Stimulated activated CD4-positive, alpha-beta T cell treated with anti-CD3 and anti-CD28 coated beads, Interleukin-4, amount 100 ng/mL, for 48 hours (primary cell): ENCODE measurements at places on chromosomes 5 and 9.

GRCh38 chr9:88814577-88814976 lies 176.7 kb upstream of the S1PR3 start:
- no peak for DNase-seq

- no peak for DNase-seq
Measured at GRCh38 chr5:140399979-140400729, 1.5 kb upstream of the ANKHD1 start.

DNA sequence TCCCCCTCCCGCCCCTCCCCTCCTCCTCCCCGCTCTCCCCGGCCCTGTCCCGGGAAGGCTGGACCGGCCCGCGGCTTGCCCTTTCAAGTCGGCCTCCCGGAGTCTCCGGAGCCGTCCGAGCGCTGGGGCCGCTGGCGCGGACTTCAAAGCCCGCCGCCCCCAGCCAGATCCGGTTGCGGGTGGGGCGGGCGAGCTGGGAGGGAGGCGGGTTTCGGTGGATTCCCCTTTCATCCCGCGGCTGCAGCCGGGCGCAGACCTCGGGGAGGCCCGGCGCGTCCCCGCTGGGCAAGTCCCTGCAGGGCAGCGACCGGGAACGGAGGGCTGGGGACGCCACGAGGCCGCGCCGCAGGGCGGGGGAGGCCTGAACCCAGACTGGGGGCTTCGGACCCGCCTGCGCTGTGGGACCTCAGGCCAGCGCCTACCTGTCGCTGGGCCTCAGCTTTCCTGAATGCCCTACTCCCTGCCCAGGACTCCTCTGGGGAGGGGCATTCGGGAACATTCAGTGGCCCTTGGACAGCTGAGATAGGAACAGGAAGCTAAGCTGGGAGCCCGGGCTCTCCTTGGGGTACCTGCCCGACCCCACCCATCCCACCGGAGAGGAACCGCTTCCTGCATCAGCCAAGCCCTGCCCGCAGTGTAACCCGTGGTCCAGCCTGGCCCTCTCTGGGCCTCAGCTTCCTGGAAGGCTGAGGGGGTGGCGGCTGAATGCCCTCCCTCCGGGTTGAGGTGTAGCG lies 23.4 kb downstream of the C9orf50 start:
- DNase-seq: no peak

DNA sequence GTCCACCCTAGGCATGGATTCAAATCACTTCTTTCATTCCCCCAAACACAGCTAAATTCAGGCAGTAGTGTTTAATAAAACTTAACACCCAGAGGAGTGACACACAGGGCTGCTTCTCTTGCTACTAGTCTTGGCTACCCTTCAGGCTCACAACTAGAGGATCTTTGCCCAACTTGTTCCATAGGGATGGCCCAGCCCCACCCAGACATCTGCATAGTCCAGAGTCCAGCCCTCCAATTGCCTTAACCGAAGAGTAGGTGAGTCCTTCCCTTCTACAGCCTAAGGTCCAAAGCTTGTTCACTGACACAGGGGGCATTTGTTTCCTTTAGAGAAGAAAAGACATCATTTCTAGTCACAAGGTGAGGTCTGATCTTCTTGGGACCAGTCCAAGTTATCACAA lies 15.2 kb upstream of the RXFP3 start:
- no peak for DNase-seq

DNA sequence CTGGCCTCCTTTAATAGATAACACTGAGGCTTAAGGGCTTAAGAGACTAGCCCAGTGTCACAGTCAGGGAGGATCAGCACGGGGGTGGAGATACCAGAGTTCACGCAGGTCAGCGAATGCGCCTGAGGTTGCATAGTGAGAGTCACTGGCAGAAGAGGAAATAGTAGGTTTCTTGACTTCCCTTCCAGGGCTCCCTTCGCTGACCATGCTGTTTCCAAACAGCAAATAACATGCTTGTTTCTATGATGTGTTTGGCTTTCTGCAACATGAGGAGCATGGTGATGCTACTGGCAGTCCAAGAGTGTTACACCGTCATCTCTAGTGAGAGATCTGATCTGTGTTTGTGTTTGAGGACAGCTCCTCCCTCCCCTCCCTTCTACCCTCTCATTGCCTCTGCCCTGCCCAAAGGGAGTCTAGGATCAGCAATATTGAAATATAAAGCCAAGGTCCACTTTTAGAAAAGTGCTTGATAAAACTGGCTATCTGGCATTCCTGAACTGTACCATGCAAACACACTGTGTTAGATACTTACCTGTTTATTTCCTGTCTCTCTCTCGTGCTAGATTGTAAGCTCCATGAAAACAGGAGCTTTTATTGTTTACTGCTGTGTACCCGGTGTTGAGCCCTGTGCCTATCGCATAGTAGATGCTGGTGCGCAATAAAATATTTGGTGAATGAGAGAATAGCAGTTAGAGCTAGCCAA lies 12.3 kb downstream of the TLE4 start:
- DNase-seq: no peak

GRCh38 chr9:106218854-106219253 lies 524.5 kb downstream of the TMEM38B start:
- DNase-seq: no peak

DNA sequence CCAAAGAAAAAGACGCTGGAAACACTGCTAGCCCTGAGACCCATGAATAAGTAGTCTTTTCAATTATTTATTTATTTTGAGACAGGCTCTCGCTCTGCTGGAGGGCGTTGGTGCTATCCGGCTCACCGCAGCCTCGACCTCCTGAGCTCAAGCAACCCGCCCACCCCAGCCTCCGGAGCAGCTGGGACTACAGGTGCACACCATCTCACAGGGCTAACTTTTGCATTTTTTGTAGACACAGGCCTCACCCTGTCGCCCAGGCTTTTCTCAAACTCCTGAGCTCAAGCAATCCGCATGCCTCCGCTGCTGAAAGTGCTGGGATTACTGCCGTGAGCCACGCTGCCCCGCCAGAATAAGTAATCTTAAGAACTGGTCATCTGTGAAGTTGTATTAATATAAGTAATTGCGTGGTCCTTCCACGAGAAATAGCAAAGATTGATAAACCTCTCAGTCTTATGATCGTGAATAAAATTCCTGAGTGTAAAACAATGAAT lies 1.6 kb downstream of the ANXA2R start:
- DNase-seq: no peak

DNA sequence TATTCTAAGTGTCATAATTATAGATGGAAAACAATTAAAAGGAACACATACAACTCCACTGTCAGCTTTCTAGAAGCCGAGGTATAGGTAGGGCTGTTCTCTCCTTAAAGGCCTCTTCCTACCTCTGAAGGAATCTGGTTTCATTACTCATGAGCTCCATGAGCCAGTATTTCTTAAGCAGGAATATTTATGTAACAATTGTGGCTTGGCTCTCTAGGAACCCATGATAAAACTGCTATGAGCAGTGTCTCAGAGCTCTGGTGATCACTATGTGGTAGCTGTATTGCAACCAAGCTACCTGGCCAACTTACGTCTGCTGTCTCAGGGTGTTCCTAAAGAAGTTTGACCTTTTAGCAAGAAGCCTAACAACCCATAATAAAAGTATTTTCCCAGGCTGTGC lies 157.7 kb downstream of the CEP120 start:
- DNase-seq: no peak

DNA sequence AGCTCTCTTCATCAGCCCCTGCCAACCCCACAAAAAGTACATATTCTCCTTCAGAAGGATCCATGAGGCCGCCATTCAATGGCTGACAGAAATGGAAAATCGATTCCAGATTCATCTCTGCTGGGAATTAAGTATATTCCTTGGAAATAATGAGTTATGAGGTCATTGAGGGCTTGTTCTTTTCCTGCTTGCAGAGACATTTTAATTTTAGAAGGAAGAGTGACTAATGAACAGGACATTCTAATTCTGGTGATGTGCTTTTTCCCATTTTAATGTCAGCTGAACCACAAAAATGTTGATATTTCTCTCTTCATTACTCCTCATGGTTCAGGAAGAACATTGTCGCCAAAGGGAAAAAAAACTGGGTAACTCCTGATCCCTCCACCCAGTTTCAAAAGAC lies 314.0 kb downstream of the PIK3R1 start:
- no peak for DNase-seq

DNA sequence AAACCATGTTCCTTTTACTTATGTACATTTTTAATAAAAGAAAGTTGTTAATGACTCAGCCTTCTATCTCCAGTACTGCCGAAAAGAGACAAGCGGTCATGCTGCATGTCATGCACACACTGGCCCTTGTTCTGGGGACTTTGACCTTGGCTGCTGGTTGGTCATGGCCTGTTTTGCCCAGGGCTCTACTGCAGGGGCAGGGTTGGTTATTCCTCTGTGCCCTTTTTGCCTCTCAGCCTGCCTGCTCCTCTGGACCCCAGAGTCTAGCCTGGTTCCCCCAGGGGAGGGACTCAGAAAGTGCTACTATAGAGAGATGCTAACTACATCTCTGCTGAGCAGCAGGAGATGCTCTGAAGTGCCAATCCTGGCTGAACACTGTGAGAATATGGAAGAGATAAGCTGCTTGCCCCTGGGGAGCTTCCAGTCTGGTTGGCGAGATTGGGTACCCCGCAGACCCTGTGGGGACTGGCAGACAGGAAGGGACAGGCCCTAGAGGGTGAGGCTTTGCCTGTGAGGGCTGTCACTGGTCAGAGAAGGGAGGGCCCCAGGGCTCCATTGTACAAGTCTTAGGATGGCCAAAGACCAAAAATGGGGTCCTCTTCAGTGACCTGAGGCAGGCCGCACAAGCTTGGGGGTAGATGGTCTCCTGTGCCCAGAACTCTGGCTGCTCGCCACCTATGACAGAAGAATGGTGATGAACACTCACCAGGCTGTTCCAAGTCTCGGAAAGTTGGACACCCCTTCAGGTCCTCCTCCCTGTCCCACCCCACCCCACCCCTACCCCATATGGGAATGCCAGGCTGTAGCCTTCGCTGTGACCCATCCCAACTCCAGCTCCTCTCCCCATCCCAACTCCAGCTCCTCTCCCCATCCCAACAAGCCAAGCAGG lies 14.3 kb downstream of the IRF1 start:
- DNase-seq: no peak

GRCh38 chr5:100424787-100425186 lies 110.4 kb upstream of the FAM174A start:
- no peak for DNase-seq

- DNase-seq: no peak
Measured at GRCh38 chr5:154194345-154195329, 4.1 kb downstream of the GALNT10 start.
